ENCODE measurements at places on chromosomes 2 and 18. TPM values are rescaled to one million over a fixed set of nuclear protein-coding genes. Genes with fewer than 3 reads are reported as not detected.

- DNase-seq, result no peak
These were observed 104.5 kb downstream of the TPO start for GRCh38 chr2:1517786-1518185.

Gene FASTKD2
- total RNA-seq, result 49.6 TPM

DNA sequence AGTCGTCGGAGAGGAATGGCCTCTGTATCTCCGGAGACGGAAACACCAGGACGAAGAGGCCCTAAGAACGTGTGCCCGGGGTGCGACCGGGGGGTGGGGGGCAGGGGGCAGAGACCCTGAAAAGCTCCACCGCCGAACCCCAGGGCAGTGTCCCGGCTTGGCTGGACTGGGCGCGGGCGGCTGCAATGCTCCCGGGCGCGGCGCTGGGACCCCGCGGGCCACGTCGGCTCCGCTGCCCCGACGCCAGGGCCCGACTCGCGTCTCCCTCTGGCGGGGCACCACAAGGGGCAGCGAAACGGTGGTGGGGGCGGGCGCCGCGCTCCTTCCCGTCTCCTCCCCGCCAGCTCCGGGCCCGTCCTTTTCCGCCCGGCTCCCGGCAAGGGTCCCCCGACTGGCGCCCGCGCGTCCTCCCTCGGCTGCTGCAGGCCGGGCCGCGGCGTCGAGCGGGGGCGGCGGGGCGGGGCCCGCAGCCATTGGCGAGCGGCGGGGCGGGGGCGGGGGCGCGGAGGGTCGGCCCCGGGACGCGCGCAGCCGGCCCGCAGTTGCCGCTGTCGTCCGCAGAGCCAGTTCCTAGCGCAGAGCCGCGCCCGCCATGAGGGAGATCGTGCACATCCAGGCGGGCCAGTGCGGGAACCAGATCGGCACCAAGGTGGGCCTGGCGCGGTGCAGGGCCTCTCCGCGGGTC lies at the start of gene TUBB6:
Gene TUBB6, plus strand, starts transcription at position 541 of the 685 bp plus-strand sequence. Its CDS starts 52 bp downstream, at position 593.
- peak; percentile 91 for DNase-seq

GRCh38 chr2:241505086-241505780 lies 3.2 kb downstream of the STK25 start:
- no peak for DNase-seq

GRCh38 chr2:24507549-24507948 lies 16.5 kb downstream of the NCOA1 start:
- DNase-seq, result no peak

- no peak for DNase-seq
These were observed 49.8 kb upstream of the CABYR start for GRCh38 chr18:24089076-24089475.

All from MG63 (cell line).